ENCODE measurements at places on chromosomes 2 and 18. TPM values are rescaled to one million over a fixed set of nuclear protein-coding genes. Genes with fewer than 3 reads are reported as not detected.

GRCh38 chr2:74317701-74318100 is 25.5 kb downstream of the SLC4A5 start:
- no peak overlapping the region for H3K4me3 ChIP-seq
- H3K27me3 ChIP-seq: no peaks in the 10 kb centered on the region
- no peak for DNase-seq
- no peaks in the 10 kb centered on the region for H3K4me1 ChIP-seq
- no peaks in the 10 kb centered on the region for H3K36me3 ChIP-seq

DNA sequence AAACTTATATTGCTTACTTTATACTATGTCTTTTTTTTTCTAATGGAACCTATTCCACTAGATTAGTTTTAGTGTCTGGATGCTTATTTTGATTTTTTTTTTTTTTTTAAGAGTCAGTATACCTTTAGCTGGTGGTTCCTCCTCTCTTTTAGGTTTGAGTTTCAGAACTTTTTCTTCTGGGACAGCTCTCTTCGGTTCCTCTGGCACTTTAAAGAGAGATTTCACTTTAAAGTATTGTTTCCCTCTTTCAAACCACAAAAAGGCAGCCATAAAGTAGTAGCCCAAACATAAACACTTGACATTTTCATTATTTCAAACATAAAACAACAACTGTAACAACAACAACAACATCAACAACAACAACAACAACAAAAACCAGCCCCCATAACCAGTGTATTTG is 123.3 kb downstream of the TTN start:
- no peaks in the 10 kb centered on the region for H3K36me3 ChIP-seq
- no peak overlapping the region for H3K27ac ChIP-seq
- H3K27me3 ChIP-seq: no peaks in the 10 kb centered on the region
- no peaks in the 10 kb centered on the region for H3K4me1 ChIP-seq

GRCh38 chr2:236498369-236498768 is 71.3 kb upstream of the ACKR3 start:
- H3K36me3 ChIP-seq: no peaks in the 10 kb centered on the region
- H3K27me3 ChIP-seq: no peaks in the 10 kb centered on the region
- no peaks in the 10 kb centered on the region for H3K4me1 ChIP-seq
- no peak for DNase-seq
- H3K27ac ChIP-seq: no peak overlapping the region

Gene PARD6G
- 6.5 TPM for total RNA-seq

DNA sequence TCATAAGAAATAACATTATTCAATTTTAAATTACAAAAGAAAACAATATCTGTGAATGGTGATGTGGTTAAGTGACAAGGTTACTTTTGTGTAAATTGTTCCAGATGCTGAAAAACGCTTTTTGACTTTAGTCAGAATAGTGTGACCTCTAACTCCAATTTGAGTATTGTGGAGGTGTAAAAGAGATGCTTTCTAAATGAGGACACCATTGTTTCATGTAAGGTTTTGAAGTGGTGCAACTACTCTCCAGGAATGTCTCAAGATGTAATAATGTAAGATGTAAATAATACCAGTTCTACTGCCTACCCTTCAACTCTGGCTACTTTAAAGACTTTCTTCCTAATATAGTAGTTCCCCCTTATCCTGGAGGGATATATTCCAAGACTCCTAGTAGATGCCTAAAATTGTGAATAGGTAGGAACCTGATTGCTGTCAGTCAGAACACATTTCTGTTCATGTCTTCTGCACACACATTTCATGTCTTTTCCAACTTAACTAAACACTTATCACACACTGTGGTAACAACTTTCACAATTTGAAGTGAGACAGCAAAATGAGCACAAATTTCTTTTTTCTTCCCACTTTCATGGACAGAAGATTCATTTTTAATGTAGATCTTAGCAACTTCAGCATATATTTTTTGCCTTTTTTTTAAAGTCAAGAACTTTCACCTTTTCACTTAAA is 39.1 kb upstream of the PPP1R1C start:
- H3K4me1 ChIP-seq: no peaks in the 10 kb centered on the region
- no peak for DNase-seq
- no peak overlapping the region for H3K4me3 ChIP-seq
- H3K27me3 ChIP-seq: no peaks in the 10 kb centered on the region
- H3K36me3 ChIP-seq: no peaks in the 10 kb centered on the region
- no peak overlapping the region for H3K27ac ChIP-seq

Gene HAAO
- total RNA-seq: 6.4 TPM

Gene RTP5
- not detected for total RNA-seq

DNA sequence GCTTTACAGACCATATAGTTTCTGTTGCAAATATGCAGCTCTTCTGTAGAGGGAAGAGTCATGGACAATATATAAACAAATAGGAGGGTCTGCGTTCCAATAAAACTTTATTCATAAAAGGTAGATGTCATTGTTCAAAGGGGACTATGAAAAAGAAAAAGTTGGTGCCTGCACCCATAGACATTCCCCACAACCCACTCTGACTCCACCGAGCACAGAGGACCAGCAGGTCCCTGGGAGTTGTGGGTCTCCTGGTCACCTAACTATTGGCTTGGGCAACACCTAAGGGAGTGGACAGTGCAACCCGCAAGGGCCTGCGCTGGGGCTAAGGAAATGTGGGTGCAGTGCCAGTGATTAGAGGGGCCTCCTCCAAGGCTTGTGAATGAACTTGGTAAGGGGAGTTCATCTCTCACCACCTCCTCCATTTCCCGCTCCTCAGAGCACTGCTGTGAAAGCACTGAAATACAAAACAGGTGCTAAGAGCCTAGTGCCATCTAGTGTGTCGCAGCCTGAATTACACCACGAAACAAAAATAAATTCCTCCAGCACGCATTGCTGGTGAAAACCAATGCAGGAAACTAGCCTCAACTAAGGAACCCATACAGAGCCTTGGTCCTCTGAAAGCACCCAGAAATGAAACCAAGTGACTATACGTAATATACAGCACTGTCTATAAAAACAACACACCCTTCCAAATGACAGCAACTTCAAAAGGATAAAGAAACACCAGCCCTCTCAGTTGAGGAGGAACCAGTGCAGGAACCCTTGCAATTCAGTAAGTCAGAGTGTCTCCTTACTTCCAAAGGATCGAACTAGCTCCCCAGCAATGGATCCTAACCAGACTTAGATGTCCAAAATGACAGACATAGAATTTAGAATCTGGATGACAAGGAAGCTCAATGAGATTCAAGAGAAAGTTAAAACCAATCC is 166.6 kb downstream of the RNF144A start:
- DNase-seq: no peak
- no peak overlapping the region for H3K4me3 ChIP-seq
- H3K4me1 ChIP-seq: no peaks in the 10 kb centered on the region
- H3K27ac ChIP-seq: no peak overlapping the region

DNA sequence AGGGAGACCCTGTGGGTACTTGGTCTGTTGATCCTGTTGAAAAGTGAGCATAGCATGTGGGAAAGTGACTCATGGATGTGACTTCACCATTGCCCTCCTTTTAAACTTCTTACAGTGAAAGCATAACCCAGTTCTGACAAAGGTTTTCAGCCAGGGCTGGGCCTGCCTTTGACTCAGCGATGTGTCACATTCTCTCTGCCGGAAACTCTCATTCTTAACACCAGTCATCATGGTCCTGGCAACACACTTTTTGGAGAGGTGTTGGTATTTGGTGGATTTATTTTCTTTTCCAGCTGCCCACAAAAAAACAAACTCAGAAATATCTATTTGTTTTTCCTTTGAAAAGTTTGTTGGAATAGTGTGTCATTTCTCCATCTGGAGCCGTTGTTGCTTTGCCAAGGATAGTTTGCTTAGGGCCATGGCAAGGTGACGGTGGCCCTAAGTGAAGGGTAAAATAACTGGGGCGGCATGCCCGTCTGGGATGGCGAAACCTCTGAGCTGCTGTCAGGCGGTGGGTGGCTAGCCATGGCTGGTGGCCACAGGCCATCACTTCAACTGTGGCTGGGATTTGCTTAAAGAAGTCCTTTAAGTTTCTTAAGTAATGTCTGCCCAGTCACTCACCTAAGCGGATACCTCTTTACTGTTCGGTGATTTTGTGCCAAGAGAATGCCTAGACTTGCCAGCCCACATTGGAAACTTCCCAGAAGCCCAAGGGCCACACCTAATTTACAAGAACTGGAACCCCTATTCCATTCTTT is 123.3 kb downstream of the LTBP1 start:
- no peaks in the 10 kb centered on the region for H3K36me3 ChIP-seq
- no peaks in the 10 kb centered on the region for H3K27me3 ChIP-seq
- no peak overlapping the region for H3K27ac ChIP-seq
- no peaks in the 10 kb centered on the region for H3K4me1 ChIP-seq
- no peak overlapping the region for H3K4me3 ChIP-seq
- DNase-seq: no peak

Gene BOD1L2
- not detected for total RNA-seq

GRCh38 chr2:72235497-72236415 is 88.1 kb upstream of the CYP26B1 start:
- no peak for DNase-seq
- H3K27ac ChIP-seq: no peak overlapping the region
- no peak overlapping the region for H3K4me3 ChIP-seq

Gene FSIP2
- 0.29 TPM for total RNA-seq

- peaks cover 3% of the 10 kb centered on the region for H3K4me1 ChIP-seq
- DNase-seq: no peak
- H3K36me3 ChIP-seq: no peaks in the 10 kb centered on the region
- H3K27ac ChIP-seq: no peak overlapping the region
- H3K4me3 ChIP-seq: no peak overlapping the region
Observed at GRCh38 chr18:62445386-62445917, 77.4 kb upstream of the ZCCHC2 start.

Gene SAG
- not detected for total RNA-seq

Gene GAREM1
- 11.5 TPM for total RNA-seq

DNA sequence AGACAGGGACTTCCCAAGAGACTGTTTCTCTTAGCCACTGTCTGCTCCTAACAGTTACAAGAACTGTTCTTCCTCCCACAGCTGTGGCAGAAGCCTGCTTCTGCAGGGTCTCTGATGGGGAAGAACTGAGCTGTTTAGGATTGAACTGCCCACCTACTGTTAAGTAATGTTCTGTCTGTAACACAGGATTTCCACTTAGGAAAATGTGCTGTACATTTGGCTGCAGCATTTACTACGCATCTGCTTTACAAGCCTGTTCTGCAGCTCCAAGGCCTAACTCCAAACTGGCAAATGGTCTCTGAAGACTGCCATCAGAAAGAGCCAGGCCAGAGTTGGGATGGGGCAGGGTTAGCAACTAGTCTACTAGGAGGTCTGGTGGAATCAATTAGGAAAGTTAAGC is 87.8 kb upstream of the UPP2 start:
- peaks cover 7% of the 10 kb centered on the region for H3K4me1 ChIP-seq
- H3K36me3 ChIP-seq: no peaks in the 10 kb centered on the region
- DNase-seq: no peak

GRCh38 chr2:235595422-235596010 is 101.7 kb downstream of the AGAP1 start:
- DNase-seq: no peak
- peaks cover 4% of the 10 kb centered on the region for H3K4me1 ChIP-seq

Gene CENPA
- total RNA-seq: 0.78 TPM

Gene ANKRD30B
- not detected for total RNA-seq

DNA sequence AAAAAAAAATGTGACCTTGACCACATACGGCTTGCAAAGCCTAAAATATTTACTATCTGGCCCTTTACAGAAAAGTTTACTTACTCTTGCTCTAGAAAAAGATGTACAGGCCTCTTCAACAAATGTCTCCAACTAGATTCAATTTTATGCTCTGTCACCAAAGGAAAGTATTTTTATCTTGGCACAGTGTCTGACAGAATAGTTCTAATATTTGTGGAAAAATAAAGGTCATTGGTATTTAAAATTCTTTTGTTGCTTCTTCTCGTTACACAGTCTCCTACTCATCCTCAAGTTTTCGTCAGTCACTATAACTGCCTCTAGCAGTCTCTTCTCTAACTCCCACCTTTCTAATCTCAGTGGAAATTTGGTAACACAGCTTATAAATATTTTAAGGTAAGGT is 1.4 kb downstream of the RBKS start:
- no peak overlapping the region for H3K27ac ChIP-seq
- H3K4me1 ChIP-seq: peaks cover 26% of the 10 kb centered on the region
- DNase-seq: no peak
- H3K4me3 ChIP-seq: no peak overlapping the region
- H3K36me3 ChIP-seq: no peaks in the 10 kb centered on the region

- H3K4me3 ChIP-seq: no peak overlapping the region
- H3K4me1 ChIP-seq: no peaks in the 10 kb centered on the region
- DNase-seq: no peak
- no peak overlapping the region for H3K27ac ChIP-seq
- H3K27me3 ChIP-seq: no peaks in the 10 kb centered on the region
- no peaks in the 10 kb centered on the region for H3K36me3 ChIP-seq
Observed at GRCh38 chr18:64134044-64134747, 14.7 kb downstream of the LINC00305 start.

DNA sequence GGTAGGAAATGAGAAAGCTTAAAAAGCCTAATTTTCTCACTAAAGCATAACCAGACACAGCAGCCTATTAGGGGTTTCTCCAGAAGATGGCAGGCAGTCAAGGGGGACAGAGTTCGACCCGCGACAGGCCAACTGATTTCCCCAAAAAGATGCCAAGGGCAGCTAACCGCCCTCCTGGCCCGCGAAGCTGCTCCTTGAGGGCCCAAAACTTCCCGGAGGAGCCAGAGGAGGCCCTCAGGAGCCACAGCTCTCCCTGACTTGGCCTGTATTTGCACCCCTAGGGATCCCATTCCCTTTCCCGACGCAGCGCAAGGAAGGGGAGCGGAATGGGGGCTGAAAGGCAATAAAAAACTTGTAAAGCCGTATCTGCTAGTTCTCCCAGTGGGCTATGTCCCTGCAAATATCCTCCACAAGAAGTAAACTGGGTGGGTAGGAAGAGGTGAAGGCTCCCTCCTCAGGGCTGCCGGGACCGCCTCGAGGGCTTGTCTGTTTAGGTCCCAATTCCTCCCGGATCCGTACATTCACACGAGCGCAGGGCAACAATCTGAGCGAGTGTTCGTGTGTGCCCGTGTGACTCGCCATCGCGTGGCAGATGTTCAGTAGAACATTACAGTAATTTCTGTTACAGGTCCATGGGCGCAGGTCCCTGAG is 756 bp upstream of the NAGK start:
- H3K27ac ChIP-seq: peak overlapping the region; percentile 94
- peak overlapping the region; percentile 68 for H3K4me3 ChIP-seq
- H3K36me3 ChIP-seq: peaks cover 4% of the 10 kb centered on the region
- H3K4me1 ChIP-seq: peaks cover 25% of the 10 kb centered on the region

GRCh38 chr2:136920652-136921333 is 155.4 kb downstream of the THSD7B start:
- no peak overlapping the region for H3K4me3 ChIP-seq
- H3K36me3 ChIP-seq: no peaks in the 10 kb centered on the region
- H3K27ac ChIP-seq: no peak overlapping the region

Gene FTCDNL1
- 2.1 TPM for total RNA-seq

DNA sequence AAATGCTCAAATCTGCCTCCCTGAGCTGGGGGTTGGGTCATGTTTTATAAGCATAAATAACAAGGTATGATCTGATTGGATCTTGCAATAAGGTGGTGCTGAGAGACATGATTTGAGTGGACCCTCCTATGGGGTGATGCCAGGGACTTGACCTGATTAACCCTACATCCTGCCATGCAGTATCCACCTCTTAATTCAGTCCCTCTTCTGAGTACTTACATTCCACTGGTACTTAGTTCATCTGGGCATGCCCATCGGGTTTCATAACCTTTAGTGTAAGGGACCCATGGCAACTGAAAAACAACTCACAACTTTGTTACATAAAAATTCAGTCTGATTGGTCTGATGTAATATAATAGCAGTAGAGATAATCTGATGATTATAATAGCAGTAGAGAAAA is 397.9 kb upstream of the HNMT start:
- H3K4me1 ChIP-seq: no peaks in the 10 kb centered on the region
- H3K36me3 ChIP-seq: no peaks in the 10 kb centered on the region
- no peak overlapping the region for H3K27ac ChIP-seq
- H3K4me3 ChIP-seq: no peak overlapping the region

Data from upper lobe of right lung (tissue), 1 donor.